ENCODE measurements at places on chromosomes 7 and 10.

DNA sequence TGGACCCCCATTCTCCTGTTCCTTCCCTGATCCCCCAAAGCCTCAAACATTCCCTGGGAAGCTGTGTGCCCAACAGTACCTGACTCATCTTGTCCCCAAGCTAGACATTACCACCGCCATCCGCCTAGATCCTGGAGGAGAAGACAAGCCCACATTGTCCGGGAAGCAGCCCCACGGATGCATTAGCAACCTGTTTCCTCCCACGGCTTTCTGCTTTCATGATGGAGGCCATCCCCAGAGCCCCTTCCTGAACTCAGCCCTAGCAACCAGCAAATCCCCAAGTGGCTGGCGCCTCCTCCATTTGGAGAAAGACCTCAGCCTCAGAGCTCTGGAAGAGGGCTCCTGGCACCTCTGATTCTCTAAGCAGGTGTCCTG lies 2.3 kb upstream of the SLC29A3 start:
- DNase-seq: no peak

DNA sequence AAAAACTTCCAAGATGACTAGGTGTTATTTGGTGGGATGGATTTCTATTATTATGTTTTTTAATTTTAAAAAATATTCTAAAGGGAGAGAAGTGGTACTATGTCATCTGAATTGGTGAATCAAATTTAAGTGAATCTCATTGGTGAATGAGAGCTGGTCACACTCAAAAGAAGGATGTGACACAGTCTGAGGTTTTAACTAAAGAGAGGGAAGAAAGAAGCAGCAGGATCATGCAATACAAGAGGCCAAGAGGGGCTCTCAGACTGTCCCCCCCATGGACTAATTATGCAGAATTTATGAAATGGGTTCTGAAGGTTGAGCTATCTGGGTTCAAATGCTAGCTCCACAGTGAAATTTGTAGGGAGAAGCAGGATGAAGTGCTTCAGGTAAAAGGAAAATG lies 16.2 kb downstream of the MACC1 start:
- DNase-seq: no peak

- no peak for DNase-seq
Observed at GRCh38 chr10:15227611-15228372, 59.3 kb upstream of the NMT2 start.

- no peak for DNase-seq
Observed at GRCh38 chr7:139035586-139036353, at the start of gene ZC3HAV1L. TSS of gene ZC3HAV1L (minus strand) at chr7:139036042. CDS start at chr7:139036017, 25 bp downstream.

- DNase-seq: no peak
Observed at GRCh38 chr7:25495342-25496250, 267.3 kb upstream of the NPVF start.

- DNase-seq: no peak
Observed at GRCh38 chr10:21524526-21525366, 736 bp downstream of the SKIDA1 start.

DNA sequence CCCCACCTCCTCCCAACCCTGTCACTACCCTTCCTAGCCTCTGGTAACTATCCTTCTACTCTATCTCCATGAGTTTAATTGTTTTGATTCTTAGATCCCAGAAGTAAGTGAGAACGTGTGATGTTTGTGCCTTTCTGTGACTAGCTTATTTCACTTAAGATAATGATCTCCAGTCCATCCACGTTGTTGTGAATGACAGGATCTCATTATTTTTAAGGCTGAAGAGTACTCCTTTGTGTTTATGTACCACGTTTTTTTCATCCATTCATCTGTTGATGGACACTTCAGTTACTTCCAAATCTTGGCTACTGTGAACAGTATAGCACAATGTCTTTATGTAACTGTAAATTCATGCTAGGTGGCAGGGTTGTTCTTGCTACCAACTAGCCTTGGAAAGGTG lies 461.6 kb downstream of the PLXDC2 start:
- no peak for DNase-seq

GRCh38 chr10:88733215-88733614 lies 26.6 kb upstream of the LIPN start:
- DNase-seq: no peak

GRCh38 chr10:32384171-32384570 lies 37.2 kb upstream of the EPC1 start:
- no peak for DNase-seq
